Upper lobe of left lung (tissue), 6 donors: ENCODE measurements at places on chromosomes 16 and 17. TPM values are rescaled to one million over a fixed set of nuclear protein-coding genes. Genes with fewer than 3 reads are reported as not detected.

- H3K27me3 ChIP-seq = no peaks in the 10 kb centered on the region
- DNase-seq = no peak
- H3K4me1 ChIP-seq = no peaks in the 10 kb centered on the region
- H3K27ac ChIP-seq = no peak overlapping the region
- H3K36me3 ChIP-seq = no peaks in the 10 kb centered on the region
Observed at GRCh38 chr17:11925262-11926021, 71.8 kb downstream of the ZNF18 start.

Gene DVL2
- 60.5 TPM for total RNA-seq

DNA sequence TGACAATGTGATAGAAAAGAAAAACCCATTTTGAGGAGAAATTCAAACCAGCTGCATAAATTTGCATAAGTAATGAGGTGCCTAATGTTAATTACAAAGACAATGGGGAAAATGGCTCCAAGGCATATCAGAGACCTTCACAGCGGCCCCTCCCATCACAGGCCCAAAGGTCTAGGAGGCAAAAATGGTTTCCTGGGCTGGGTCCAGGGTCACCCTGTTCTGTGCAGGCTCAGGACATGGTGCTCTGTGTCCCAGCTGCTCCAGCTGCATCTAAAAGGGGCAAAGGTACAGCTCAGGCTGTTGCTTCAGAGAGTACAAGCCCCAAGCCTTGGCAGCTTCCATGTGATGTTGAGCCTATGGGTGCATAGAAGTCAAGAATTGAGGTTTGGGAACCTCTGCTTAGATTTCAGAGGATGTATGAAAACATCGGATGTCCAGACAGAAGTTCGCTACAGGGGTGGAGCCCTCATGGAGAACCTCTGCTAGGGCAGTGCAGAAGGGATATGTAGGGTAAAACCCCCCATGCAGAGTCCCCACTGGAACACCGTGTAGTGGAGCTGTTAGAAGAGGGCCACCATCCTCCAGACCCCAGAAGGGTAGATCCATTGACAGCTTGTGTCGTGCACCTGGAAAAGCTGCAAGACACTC, 40.6 kb downstream of the IKZF3 start:
- DNase-seq = no peak
- H3K4me1 ChIP-seq = peaks cover 5% of the 10 kb centered on the region
- no peaks in the 10 kb centered on the region for H3K27me3 ChIP-seq
- no peak overlapping the region for H3K27ac ChIP-seq
- H3K36me3 ChIP-seq = no peaks in the 10 kb centered on the region

Gene GP1BA
- total RNA-seq = 0.67 TPM

- no peak overlapping the region for H3K27ac ChIP-seq
- no peak for DNase-seq
- H3K4me3 ChIP-seq = no peak overlapping the region
Observed at GRCh38 chr16:65634833-65635232, 513.0 kb upstream of the CDH11 start.

Gene SCNN1B
- 40.3 TPM for total RNA-seq

- no peak overlapping the region for H3K27ac ChIP-seq
- H3K4me3 ChIP-seq = no peak overlapping the region
- peaks cover 18% of the 10 kb centered on the region for H3K36me3 ChIP-seq
- DNase-seq = no peak
- H3K4me1 ChIP-seq = peaks cover 23% of the 10 kb centered on the region
Observed at GRCh38 chr16:1349951-1350350, 1.7 kb downstream of the TSR3 start.

GRCh38 chr16:5584109-5584508, 486.5 kb upstream of the EEF2KMT start:
- H3K27ac ChIP-seq = no peak overlapping the region
- no peak overlapping the region for H3K4me3 ChIP-seq
- no peaks in the 10 kb centered on the region for H3K36me3 ChIP-seq
- no peaks in the 10 kb centered on the region for H3K4me1 ChIP-seq

Gene OR1A1
- total RNA-seq = not detected

- DNase-seq = peak; percentile 45
- peak overlapping the region; percentile 58 for H3K27ac ChIP-seq
- no peak overlapping the region for H3K4me3 ChIP-seq
- H3K27me3 ChIP-seq = no peaks in the 10 kb centered on the region
- H3K4me1 ChIP-seq = no peaks in the 10 kb centered on the region
- H3K36me3 ChIP-seq = no peaks in the 10 kb centered on the region
Observed at GRCh38 chr17:36066365-36066985, 2.4 kb downstream of the CCL18 start.

GRCh38 chr17:40534371-40535189, 30.7 kb downstream of the CCR7 start:
- H3K4me3 ChIP-seq = no peak overlapping the region
- H3K36me3 ChIP-seq = no peaks in the 10 kb centered on the region
- H3K4me1 ChIP-seq = peaks cover 55% of the 10 kb centered on the region
- no peaks in the 10 kb centered on the region for H3K27me3 ChIP-seq

Gene AHSP
- total RNA-seq = not detected

Gene XAF1
- total RNA-seq = 44.0 TPM

DNA sequence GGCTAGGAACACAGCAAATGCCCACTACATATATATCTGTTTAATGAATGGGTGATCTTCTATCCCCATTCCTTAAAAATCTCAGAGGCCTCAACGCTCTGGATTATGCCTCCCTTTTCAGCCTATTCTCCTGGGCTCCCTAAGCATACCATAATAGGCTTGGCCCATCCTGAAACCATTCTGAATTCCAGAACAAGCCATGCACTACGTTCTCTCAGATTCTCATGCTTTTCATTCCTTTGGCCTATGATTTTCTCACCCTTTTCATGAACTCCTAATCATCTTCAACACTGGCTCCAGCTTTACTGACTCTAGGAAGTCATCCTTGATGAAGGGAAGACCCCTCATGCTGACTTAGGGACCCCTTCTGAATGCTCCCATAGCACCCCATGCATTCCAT, 71.1 kb downstream of the RPGRIP1L start:
- H3K36me3 ChIP-seq = no peaks in the 10 kb centered on the region
- H3K27me3 ChIP-seq = no peaks in the 10 kb centered on the region
- no peak overlapping the region for H3K4me3 ChIP-seq
- H3K27ac ChIP-seq = no peak overlapping the region

GRCh38 chr16:50102051-50102746, 36.4 kb downstream of the HEATR3 start:
- no peaks in the 10 kb centered on the region for H3K27me3 ChIP-seq
- peaks cover 71% of the 10 kb centered on the region for H3K36me3 ChIP-seq
- H3K4me1 ChIP-seq = no peaks in the 10 kb centered on the region
- no peak overlapping the region for H3K27ac ChIP-seq
- no peak for DNase-seq

GRCh38 chr16:88726981-88727380, 20.7 kb downstream of the CTU2 start:
- H3K36me3 ChIP-seq = peaks cover 83% of the 10 kb centered on the region
- H3K27ac ChIP-seq = no peak overlapping the region
- H3K27me3 ChIP-seq = no peaks in the 10 kb centered on the region
- no peaks in the 10 kb centered on the region for H3K4me1 ChIP-seq
- DNase-seq = no peak
- no peak overlapping the region for H3K4me3 ChIP-seq

GRCh38 chr16:77304877-77305276, 105.7 kb downstream of the SYCE1L start:
- H3K4me1 ChIP-seq = no peaks in the 10 kb centered on the region
- no peaks in the 10 kb centered on the region for H3K27me3 ChIP-seq
- DNase-seq = no peak
- H3K36me3 ChIP-seq = no peaks in the 10 kb centered on the region

Gene CACNG1
- not detected for total RNA-seq

DNA sequence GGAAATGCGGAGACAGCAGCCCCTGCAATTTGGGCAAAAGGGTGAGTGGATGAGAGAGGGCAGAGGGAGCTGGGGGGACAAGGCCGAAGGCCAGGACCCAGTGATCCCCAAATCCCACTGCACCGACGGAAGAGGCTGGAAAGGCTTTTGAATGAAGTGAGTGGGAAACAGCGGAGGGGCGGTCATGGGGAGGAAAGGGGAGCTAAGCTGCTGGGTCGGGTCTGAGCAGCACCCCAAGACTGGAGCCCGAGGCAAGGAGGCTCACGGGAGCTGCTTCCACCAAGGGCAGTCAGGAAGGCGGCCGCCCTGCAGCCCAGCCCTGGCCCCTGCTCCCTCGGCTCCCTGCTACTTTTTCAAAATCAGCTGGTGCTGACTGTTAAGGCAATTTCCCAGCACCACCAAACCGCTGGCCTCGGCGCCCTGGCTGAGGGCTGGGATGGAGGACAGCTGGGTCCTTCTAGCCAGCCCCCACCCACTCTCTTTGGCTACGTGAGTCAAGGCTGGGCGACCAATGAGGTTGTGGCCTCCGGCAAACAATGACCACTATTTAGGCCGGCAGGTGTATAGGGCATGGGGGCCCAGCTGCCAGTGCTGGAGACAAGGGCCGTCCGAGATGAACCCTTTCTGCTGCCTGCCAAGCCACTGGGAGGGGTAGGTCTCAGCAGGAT, 507 bp downstream of the SERPINF1 start:
- peak overlapping the region; percentile 79 for H3K27ac ChIP-seq
- H3K27me3 ChIP-seq = no peaks in the 10 kb centered on the region
- H3K36me3 ChIP-seq = no peaks in the 10 kb centered on the region

Gene C16orf96
- total RNA-seq = not detected

Gene ZNF750
- 12.6 TPM for total RNA-seq

DNA sequence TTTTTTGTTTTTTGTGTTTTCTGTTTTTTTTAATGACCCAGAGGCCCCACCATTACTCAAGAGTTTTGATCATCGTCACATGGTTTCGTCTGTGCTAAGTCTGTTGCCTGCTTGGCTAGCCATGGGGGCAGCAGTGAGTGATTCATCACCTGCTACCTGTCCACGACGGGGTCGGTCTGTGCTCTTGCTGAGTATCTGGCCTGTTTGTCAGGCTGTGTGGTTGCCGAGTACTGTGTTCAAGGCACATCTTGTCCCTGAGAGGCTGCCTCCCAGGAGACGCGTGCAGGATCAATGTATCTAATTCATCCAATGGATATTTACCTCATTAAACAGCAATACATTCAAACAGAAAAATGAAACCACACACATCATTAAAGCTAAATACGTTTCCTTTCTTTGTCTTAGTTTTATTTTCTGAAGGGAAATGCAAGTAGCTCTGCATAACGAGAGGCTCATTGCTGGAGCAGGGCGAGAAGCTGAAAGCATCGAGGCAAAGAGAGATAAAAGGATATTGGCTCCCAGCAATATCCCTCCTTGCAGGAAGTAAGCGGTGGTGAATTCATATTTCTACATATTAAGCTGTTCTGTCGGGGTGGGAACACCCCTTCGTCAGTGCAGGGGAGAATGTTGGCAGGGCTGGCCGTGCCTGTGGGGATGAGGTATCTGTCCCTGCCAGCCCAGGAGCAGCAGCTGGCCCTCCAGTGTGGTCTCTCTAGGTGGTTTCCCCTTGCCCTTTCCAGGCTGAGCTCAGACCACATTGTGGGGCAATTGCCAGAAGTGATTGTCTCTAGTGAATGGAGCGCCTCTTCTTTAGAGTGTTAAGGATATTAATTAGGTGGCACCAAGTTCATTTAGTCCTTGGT, 166.2 kb upstream of the ASIC2 start:
- H3K27me3 ChIP-seq = no peaks in the 10 kb centered on the region
- H3K4me3 ChIP-seq = no peak overlapping the region
- H3K36me3 ChIP-seq = no peaks in the 10 kb centered on the region
- no peaks in the 10 kb centered on the region for H3K4me1 ChIP-seq
- H3K27ac ChIP-seq = no peak overlapping the region

Gene TMEM235
- not detected for total RNA-seq

GRCh38 chr17:55737976-55738501, 12.8 kb upstream of the PCTP start:
- no peaks in the 10 kb centered on the region for H3K36me3 ChIP-seq
- H3K4me1 ChIP-seq = peaks cover 17% of the 10 kb centered on the region
- H3K27ac ChIP-seq = no peak overlapping the region
- H3K4me3 ChIP-seq = no peak overlapping the region
- no peak for DNase-seq
- H3K27me3 ChIP-seq = no peaks in the 10 kb centered on the region

GRCh38 chr17:68705714-68706076, 104.5 kb upstream of the FAM20A start:
- no peaks in the 10 kb centered on the region for H3K27me3 ChIP-seq
- H3K4me1 ChIP-seq = no peaks in the 10 kb centered on the region
- no peak overlapping the region for H3K4me3 ChIP-seq
- no peak overlapping the region for H3K27ac ChIP-seq
- H3K36me3 ChIP-seq = no peaks in the 10 kb centered on the region

Gene CCDC200
- total RNA-seq = not detected

- H3K4me3 ChIP-seq = no peak overlapping the region
- no peaks in the 10 kb centered on the region for H3K27me3 ChIP-seq
- DNase-seq = peak; percentile 52
- H3K36me3 ChIP-seq = no peaks in the 10 kb centered on the region
- H3K27ac ChIP-seq = no peak overlapping the region
- H3K4me1 ChIP-seq = no peaks in the 10 kb centered on the region
Observed at GRCh38 chr16:88377961-88378360, 4.8 kb upstream of the ZNF469 start.

Gene SOST
- not detected for total RNA-seq

DNA sequence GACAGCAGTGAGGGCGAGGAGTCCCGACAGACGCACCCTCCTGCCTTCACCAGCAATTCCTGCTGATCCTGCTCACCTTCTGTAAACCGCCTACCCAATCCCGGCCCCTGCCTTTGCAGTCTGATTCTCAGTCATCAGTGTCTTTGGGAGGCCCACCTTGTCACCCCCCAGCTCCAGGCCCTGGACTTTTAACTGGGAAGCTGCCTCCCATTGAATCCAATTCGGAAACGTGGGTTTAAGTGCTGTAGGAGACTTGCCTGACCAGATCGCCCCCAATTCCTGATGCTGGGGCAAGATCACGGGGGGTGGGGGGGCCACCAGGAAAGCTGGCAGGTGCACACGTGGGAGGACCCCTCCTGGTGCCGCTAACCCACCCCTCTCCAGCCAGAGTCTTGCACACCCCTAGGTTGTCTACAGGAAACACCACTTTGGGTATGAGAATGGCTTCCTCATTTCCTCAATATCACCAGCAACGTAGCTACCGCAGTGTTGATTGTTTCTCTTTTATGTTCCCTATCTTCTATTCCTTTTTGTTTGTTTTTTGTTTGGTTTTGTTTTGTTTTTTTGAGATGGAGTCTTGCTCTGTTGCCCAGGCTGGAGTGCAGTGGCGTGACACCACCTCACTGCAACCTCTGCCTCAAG, 46.6 kb upstream of the CMIP start:
- H3K36me3 ChIP-seq = no peaks in the 10 kb centered on the region
- no peak overlapping the region for H3K27ac ChIP-seq
- no peak overlapping the region for H3K4me3 ChIP-seq
- H3K27me3 ChIP-seq = no peaks in the 10 kb centered on the region
- no peak for DNase-seq
- H3K4me1 ChIP-seq = peaks cover 7% of the 10 kb centered on the region

DNA sequence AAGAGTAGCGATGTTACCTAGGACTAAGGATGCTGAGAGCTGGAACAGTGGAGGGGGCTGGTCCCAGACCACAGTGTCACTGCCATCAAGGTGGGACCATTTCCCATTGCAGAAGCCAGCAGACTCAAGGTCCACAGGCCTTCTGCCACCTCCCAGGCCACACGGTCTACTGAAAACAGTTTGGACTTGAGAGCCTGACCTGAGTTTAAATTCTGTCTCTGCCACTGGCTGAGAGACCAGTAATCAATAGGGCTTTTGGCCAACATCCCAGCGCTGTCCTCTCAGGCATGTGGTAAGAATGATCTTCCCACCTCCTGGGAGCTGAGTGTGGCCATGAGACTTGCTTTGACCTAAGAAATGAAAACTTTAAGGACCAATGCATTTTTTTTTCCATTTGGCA, 331.4 kb upstream of the CDH5 start:
- H3K36me3 ChIP-seq = no peaks in the 10 kb centered on the region
- H3K27ac ChIP-seq = no peak overlapping the region
- H3K4me1 ChIP-seq = no peaks in the 10 kb centered on the region
- no peak overlapping the region for H3K4me3 ChIP-seq
- DNase-seq = no peak

Gene TPSD1
- 11.8 TPM for total RNA-seq
